ENCODE measurements at places on chromosomes 1 and 21.

DNA sequence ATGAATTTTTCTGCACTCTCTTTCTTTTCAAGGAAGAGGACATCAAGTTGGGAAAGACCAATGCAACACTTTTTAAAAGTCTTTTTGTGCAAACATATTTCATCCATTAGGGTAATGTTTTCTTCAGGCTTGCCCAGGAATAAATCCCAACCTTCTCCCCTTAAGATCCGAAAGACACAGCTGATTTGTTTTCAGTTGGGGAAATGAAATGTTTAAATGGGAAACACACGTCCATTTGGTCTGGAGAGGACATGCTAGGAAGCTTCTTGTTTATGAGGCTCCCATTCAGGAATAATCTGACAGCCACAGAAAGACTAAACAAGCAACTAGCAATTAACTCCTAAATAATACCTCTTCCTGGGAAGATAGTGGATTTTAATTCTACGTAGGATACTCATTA, 91.9 kb downstream of the PRRX1 start:
- no peak for DNase-seq

DNA sequence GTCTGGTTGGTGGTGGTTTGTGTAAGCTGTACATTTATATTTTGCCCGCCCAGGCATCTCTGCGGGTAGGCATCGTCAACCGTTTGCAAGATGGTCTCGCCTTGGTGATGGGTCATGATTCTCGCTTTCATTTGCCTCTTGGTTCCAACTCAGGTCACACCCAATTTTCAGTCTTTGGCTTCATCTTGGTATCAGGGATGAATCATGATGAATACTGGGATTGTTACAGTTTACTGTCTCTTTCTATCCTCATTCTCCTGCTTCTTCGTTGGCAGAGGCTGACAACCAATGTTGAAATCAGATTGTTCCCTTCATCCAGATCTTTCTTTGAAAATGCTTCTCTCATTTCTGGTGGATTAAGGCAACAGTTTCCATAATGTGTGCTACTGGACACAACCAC, 129.7 kb upstream of the KAZN start:
- DNase-seq: no peak

GRCh38 chr1:10177876-10178275, 32.5 kb upstream of the KIF1B start:
- no peak for DNase-seq

- DNase-seq: no peak
Measured at GRCh38 chr1:104189207-104189606, 439.5 kb downstream of the AMY1C start.

- no peak for DNase-seq
Measured at GRCh38 chr1:150798525-150798924, 9.5 kb downstream of the CTSK start.

GRCh38 chr1:167482184-167482583, 36.1 kb downstream of the CD247 start:
- no peak for DNase-seq
